ENCODE measurements at places on chromosomes 16 and 17. TPM values are rescaled to one million over a fixed set of nuclear protein-coding genes. Genes with fewer than 3 reads are reported as not detected.
A peak's percentile ranks its signal among the peaks of the same experiment; 100 is the strongest.

Gene KRT31
- not detected for total RNA-seq

- peak; percentile 92 for DNase-seq
- no peaks in the 10 kb centered on the region for H3K36me3 ChIP-seq
- peaks cover 30% of the 10 kb centered on the region for H3K4me1 ChIP-seq
- peak overlapping the region; percentile 78 for H3K27ac ChIP-seq
- no peak overlapping the region for H3K4me3 ChIP-seq
Observed at GRCh38 chr17:4329838-4330237, 36.6 kb downstream of the UBE2G1 start.

DNA sequence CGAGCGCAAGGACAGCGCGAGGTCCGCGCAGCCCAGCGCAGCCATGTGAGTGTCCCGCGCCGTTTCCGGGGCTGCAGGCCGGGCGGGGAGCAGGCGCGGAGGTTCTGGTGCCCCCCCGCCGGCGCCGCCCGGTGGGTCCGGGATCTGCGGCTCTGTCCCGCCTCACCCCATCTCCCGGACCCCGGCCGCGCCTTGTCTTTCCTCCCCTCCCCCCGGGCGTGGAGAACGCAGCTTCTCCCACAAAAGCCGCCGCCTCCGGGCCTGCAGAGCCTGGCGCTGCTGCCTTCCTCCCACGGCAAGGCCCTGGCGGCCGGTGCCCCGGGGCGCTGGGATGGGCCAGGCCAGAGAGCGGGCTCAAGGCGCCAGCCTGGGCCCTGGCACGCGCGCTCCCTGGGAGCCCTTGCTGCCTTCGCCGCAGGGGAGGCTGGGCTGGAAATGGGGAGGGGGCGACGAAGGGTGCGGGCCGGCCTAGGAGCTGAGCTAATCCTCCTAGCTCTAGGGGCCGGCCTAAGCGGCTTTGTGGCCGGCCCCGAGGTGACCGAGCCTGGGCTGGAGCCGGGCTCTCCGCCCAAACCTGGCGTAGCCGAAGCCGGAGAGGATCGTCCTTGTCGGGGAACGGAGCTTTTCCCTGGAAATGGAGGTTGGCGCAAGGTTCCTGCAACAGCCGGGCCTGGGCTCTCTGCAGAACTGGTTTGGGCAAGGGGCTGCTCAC lies 397 bp downstream of the RIPOR1 start:
- peaks cover 4% of the 10 kb centered on the region for H3K36me3 ChIP-seq
- peaks cover 27% of the 10 kb centered on the region for H3K4me1 ChIP-seq
- DNase-seq, result peak; percentile 96
- H3K27ac ChIP-seq, result peak overlapping the region; percentile 70

DNA sequence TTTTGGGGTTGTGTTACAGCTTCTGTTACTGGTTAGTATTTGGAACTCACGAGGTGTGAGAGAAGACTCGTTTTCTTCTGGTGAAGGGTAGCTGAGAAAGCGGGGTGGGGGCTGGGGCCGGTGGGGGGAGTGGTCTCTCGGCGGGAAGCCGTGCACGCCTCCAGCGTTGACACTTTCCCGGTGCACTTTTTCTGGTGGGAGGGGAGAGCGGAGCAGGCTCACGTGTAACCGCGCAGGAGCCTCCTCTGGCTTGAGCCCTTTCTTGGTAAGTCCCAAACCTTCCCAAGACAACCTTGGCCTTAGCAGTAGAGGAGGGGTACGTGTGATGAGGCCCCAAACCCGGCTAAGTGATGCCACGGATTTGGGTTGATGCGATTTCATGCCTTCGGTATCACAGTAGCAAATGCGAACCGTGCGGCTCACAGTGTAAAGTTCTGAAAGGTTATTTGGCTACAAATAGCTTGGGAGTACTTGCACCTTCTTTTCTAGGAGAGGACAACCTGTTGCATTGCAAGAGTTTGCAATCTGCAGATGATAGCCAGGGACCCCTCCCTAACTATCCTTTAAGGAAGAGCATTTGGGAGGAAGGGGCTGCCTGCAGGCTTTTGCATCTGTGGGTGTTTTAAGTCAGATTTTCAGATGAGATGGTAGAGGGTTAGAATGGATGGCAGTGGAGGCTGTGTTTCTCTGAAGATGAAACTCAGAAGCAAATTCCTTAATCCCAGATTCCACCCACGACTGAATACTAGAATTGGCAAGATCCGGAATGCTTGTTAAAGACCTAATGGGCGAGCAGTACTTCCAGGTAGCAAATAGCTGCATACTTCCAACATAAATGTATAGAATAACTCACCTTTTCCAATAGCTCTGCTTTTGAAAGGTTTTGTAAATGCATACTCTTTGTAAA lies 1.5 kb downstream of the HLF start:
- no peak overlapping the region for H3K27ac ChIP-seq
- no peak overlapping the region for H3K4me3 ChIP-seq

GRCh38 chr16:83390759-83391158 lies 417.0 kb upstream of the HSBP1 start:
- no peaks in the 10 kb centered on the region for H3K36me3 ChIP-seq
- H3K27me3 ChIP-seq, result no peaks in the 10 kb centered on the region
- H3K4me3 ChIP-seq, result no peak overlapping the region

DNA sequence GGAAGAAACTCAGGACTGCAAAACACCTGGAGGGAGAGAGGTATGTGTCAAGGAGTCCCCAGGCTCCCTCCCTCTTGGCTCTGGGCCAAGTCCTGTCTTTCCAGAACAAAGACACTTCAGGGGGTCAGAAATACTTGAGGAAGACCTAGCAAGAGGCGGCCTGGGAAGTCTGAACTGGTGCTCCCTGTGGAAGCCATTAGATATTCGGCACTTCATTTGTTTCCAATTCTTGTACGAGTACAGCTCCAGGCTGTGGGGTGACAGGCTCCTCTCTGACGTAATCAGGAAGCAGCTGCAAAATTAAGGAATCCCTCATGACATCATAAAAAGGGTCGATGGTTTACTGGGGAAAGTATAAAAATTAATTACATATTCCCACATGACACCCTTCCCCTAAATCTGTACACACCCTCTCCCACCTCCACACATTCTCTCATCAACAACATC lies 108.7 kb downstream of the SMG6 start:
- no peak overlapping the region for H3K4me3 ChIP-seq
- DNase-seq, result no peak
- peaks cover 25% of the 10 kb centered on the region for H3K4me1 ChIP-seq

Gene C16orf74
- total RNA-seq, result 0.72 TPM

Gene FLCN
- 104 TPM for total RNA-seq

DNA sequence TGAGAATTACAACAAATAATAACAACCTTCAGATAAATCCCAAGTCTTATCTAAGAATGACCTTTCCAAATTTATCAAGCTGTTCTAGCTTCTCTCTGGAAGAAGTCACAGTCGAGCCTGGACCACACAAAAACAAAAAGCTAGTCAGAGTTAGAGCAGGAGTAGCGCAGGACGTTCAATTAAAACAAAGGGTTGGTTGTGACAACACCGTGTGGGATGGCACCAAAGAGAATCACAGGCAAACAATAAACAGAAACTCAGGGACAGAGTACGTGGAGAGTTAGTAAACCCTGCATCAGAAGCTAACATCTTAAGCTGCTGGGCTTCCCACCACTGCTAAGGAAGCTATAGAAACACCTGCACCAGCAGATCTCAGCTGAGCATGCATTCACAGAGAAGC lies 23.8 kb downstream of the ARHGAP17 start:
- H3K36me3 ChIP-seq, result no peaks in the 10 kb centered on the region
- peak overlapping the region; percentile 40 for H3K27ac ChIP-seq
- no peaks in the 10 kb centered on the region for H3K27me3 ChIP-seq
- no peak for DNase-seq
